ENCODE measurements at places on chromosomes 16 and 17.

- DNase-seq, result no peak
These were observed 37.2 kb downstream of the SKAP1 start for GRCh38 chr17:48392857-48393256.

DNA sequence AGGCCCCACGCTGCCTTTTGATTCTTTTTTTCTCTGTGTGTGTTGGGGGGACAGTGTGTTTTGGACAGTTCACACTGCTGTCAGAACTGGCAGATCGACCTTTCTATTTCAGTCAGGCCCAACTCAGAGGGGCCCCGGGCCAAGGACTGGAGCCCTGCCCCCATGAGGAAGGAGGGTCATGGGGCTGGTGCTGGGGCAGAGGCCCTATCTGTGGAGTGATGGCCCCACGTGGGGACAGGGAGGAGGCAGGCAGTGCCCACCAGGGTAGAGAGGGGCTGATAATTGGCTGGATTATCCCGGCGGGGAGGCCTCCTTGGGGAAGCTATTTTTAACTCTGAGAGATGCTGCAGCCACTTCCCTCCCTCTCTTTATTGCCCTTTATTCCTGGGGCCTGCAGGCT, 5.7 kb upstream of the KCNJ12 start:
- no peak for DNase-seq

DNA sequence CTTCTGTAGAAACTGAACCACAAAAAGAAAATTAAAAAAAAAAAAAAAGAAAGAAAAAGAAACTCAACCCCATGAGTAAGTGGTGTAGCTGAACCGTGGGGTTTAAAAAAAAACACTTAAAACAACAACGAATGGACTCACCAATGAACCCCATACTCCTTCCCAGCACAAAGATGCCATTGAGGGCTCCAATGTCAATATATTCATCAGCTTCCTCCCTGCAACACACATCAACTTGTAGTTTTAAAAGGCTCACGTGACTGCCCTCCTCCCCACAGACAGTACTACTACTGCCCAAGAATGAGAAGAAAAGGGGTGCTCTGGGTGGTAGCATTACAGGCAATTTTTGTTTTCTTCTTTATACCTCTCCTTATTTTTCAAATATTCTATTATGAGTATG, 3.3 kb upstream of the KLHL11 start:
- DNase-seq, result no peak

DNA sequence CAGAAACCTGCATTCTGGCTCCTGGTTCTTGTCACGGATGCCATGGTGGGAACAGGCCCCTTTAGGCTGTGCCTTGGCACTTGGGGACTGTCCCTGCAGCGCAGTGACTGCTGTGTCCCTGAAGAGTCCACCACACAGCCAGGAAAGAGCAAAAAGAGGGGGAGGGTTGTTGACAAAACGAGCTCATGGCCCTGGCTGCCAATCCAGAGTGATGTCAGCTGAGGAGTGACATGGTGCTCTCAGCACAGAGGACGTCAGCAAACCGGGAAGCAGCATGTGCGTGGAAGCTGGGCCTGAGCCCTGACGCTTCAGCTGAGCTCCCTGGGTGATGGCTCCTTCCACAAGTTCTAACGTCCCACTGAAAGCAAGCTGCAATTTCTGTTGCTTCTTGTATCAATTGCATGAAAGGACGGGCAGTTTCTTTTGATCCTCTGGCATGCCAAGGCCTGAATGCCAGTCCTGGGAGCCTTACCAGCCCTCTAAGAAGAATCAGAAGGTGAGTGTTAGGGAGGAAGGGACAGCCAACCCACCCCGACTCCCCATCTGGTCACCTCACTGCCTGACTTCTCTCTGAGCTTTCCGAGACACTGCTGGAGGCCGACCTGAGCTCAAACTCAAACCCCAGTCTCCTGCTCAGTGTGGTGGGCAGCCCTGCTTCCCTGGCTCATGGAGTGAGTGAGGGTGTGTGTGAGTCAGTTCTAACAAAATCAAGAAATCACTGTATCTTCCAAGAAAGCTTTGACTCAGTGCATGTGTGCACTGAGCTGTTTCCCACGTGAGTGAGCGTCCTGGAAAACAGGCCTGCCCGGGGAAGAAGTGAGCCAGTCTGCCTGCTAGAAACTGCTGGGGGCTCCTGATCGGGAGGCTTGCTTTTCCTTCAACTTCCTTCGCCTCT, 14.7 kb upstream of the WNT3 start:
- DNase-seq, result no peak

DNA sequence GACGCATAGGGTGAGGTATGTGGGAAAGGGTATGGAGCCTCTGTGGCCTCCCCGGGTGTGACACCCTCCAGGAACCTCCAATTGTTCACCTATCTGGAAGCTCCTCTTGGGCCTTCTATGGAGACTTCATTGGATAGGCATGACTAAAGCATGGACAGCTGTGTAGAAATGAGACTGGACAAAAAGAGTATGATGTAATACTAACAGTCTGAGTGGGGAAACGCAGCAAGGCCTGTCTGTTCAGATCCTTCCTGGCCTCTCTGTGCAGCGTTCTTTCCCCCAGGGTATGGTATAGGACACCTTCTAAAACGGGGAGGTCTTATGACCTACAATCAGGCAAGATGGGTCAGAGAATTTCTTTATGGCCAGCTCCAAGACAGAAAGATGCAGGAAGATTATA, 30.7 kb upstream of the CCNF start:
- no peak for DNase-seq

DNA sequence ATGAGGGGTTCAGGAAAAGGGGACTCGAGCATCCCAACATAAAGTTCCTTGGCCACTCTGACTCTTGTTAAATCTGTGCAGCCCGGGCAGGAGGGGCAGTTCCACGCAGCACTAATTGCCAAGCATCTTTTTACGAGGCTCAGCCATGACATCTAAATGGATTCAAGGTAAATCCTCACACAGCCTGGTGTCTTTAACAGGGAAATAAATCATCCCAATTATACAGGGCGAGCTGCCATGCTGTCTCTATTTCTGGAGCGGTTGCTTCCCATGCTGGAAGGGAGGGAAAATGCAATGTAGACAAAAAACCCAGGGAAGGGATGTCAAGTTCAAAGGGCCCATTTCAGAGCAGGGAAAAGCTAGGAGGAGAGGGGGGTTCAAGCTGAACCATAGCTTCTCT, 110.0 kb downstream of the GAS7 start:
- no peak for DNase-seq

All from NCI-H1092 treated with DMSO at 0.1 percent for 48 hours (cell line).